Gastrocnemius medialis (tissue), 4 donors: ENCODE measurements at places on chromosomes 11 and 22. TPM values are rescaled to one million over a fixed set of nuclear protein-coding genes. Genes with fewer than 3 reads are reported as not detected.

DNA sequence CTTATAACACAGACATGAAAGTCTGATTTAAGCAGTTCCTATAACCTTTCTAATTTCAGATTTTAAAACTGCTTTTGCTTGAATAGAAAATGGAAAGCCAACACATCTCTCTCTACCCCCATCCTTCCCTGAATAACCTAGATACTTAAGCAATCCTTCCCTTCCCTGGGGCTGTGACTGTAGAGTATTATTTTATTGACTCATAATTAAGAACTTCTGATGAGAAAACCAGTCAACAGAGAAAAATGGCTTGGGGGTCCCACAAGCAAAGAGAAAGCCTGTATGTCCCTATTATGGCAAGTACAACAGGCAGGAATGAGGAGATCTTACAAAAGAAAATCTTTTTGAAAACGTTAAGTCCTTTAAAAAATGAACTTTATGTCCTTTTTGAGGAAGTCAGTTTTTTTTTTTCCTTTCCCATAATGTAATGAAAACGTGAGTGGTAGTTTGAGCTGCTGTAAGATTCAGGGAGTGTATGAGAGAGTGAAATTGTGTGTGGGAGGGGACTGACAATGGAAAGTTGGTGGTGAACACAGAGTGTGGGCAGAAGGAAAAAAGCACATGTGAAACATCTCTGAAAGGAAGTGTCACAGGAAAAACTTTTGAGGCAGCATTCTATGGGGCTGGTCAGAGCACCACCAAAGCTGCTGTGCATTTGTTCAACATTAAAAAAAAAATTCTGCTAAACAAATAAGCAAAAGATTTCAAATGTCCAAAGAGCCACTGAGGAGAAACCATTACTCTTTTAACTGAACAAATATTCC is 154.6 kb downstream of the MAML2 start:
- DNase-seq, result no peak

DNA sequence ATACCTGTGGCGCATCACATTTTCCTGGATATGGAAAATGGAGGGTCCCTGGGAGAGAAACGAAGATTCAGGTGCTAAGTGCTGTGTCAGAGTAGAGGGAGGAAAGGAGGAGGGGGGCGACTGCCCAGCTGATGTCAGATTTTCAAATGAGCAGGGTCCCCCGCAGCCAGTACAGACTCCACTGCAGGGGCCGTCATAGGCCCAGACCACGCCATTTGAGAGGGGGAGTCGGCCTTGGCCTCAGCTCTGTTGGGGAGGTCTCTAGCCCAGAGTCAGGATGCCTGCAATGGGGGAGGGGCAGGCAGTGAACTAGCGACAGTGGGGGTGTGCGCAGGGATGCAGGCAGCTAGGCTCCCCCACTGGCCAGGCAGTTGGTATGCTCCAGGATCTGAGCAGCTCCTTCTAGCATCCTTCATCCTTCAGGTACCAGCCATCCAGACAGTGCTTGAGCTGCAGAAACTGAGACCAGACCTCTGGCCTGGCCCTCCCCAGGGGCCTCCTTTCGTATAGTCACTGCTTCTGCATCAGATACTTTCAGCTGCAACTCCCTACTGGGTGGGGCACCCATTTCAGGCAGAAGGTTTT is at the start of the genes BSCL2 and GNG3:
BSCL2 (minus strand) TSS at position 148 of the 585 bp plus-strand sequence. CDS start 229 bp downstream, outside the sequence.
GNG3 (plus strand) TSS at position 400 of the 585 bp plus-strand sequence. CDS start 620 bp downstream, outside the sequence.
- DNase-seq, result no peak

GRCh38 chr11:83364500-83365045 is 78.4 kb upstream of the CCDC90B start:
- DNase-seq, result no peak

DNA sequence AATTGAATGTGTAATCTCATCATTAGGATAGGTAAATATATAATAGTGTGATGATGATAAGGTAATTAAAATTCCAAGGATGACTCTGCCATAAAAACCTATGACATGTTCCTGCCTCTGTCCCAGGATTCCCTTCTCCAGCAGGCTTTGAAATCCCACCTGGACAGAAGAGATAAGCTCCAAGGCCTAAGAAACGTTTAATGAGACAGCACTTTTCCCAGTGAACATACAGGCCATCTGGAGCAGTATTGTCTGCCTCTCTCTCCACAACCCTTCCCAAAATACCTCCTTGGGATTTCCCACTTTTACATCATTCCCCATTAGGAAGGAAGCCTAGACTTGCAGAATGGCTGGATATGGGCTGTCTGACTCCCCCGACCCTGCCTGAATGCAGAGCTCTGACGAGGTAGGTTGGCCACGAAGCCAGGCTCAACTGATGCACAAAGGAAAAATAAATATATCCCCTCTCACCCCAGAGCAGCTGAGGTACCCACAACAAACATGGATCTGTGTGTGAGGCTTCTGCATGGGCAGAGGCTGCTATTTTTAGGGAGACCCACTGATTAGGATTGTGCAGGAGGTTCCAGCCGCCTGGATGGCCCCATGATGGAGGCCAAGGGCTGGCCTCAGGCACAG is 71.0 kb downstream of the TMPRSS5 start:
- no peak for DNase-seq

DNA sequence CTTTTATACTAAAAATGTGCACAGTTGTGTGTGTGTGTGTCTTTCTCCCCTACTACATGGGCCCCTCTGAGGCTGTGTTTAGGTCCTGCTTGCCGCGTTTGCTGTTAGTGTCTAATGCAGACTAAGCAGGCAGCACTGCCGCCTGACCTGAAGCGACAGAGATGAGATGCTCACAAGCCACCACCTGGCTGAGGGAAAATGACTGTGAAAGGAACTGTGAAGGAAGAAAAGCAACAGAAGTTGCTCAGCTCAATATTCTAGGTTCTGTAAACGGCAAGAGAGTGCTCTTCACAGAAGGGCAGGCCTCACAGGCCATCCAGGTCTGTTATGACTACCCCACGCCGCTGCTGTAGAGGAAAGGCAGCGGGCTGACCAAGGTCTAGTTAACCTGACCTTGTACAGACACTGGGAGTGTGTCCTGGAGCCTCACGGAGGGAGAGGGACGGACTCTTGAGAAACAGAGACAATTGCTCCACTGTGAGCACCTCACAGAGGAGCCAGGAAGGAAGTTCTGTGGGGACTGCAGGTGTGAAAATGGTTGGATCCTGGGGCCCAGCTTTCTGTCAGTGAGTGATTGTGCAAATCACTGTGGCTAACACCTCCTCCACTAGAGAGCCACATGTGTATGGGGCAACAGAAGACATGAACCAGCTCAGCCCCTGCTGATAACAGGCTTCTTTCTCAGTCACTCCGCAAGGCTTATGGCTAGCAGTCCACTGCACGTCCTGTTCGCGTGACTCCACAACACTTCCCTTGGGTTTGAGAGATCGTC is 31.3 kb upstream of the YPEL1 start:
- no peak for DNase-seq

DNA sequence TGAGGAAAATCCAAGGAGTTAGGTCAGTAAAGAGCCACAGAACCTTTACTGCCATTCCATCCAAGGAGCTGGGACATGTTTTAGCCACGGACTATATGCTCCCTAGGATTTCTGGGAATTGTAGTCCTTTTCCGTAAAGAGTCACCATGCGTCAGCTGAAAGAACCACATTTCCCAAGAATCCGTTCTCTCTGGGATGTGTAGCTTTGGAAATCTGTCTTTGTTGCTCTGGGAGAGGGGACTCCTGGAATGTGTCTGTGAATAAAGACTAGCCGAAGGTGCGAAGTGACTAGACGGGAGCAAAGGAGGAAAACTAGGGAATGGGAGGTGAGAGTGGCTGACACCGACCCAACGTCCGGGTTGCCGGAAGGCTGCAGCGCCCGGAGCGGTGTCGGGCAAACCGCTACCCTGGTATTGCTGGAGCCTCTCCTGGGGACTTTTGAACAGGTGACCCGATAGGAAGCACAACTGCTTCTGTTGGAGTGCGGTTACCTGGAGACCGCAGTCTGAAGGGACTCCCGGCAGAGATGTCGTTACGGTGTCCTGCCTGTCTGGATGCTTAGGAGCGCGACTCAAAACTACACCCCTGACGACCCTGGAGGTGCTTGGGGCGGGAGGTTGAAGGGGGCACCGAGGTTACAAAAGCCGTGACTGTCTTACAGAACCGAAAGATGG is at the start of gene IFTAP:
IFTAP (plus strand) TSS at position 187 of the 674 bp plus-strand sequence. CDS start 15,602 bp downstream, outside the sequence.
- DNase-seq, result peak; percentile 49

The TSSK2 gene
- 0.19 TPM for total RNA-seq

The FBLN1 gene
- total RNA-seq, result 37.1 TPM

The MAJIN gene
- total RNA-seq, result not detected

The TRPC6 gene
- not detected for total RNA-seq

The CD3E gene
- total RNA-seq, result 0.42 TPM
